ENCODE measurements at places on chromosomes 2 and 18.
A peak's percentile ranks its signal among the peaks of the same experiment; 100 is the strongest.

DNA sequence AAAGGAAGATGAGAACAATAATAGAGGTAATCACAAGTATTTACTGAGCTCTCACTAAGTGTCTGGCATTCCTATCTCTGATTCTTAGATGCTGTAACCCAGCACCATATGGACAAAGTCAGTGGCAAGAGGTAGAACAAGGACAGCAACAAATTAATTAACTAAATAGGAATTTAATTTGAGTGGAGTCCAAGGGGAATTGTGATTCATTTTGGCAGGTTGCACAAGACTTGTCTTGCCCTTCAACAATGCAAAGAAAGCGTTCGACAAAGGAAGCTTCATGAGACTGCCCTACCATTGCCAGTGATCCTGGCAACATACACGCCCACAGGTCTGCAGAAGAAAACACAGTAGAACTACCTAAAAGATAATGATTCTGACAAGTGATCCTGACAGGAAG, 221.6 kb downstream of the RBM43 start:
- DNase-seq = no peak

DNA sequence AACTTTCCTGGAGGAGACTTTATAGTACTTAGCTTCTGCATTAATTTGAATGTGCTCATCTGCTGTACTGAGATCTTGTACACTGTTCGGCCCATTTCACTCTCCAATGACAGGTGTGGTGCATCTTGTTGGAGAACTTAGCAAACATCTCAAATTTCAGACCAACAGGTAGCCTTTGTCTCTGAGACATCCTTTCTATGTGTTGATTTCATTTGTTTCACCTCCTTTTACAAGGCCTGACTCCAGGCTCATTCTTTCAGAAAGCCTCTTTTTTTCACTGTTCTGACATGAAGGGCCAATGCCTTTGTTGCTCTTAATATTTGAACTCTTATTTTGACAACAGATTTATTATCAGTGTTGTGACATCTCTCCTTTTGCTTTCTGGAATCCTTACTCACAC, 271.8 kb upstream of the FANCL start:
- no peak for DNase-seq

DNA sequence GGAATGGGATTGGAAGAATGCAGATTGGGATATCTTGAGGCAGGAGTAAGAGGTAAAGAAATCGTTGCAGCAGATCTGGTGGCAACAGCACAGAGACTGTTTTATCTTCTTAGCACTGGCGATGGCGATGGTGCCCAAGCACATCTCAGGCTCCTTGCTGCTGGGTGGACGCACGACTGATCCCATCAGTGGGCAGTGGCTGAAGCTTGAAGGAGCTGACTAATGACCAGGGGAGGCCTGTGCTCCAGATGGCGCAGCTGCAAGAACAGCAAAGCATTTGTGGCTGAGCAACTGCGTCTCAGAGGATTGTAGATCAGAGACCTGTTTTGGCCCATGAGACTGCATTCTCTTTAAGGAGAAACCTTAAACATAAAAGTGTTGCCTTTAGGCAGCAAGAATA, 54.6 kb downstream of the GALR1 start:
- no peak for DNase-seq

GRCh38 chr18:28007841-28008240, 169.1 kb downstream of the CDH2 start:
- no peak for DNase-seq

DNA sequence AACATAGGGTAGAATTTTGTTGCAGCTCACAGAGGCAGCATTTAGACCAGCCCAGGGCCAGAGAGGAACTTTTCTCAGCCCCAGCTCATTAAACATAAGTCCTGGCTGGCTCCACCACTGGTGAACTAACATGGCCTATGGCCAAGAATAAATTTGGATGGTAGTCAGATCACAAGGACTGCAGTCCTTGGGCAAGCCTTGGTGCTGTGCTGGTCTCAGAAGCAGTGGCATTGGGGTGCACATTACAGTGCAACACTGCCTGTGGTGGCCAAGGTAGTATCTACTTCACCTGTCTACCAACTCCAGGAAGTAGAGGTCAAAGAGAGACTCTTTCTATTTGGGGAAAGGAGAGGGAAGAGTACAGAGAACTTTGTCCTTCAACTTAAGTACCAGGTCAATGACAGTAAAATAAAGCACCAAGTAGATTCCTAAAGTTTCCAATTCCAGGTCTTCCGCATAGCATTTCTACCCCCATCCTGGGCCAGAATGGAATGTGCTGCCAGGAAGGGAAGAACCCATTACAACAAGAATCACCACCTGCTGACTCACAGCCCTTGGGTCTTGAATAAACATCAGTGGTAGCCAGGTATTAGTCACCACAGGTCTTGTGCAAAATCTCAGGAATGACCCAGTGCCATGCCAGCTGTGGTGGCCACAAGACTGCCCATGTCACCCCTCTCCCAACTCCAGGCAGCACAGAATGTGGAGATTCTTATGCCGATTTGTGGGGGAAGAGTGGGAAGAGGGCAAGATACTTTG, 155.4 kb upstream of the FSIP2 start:
- peak; percentile 83 for DNase-seq

DNA sequence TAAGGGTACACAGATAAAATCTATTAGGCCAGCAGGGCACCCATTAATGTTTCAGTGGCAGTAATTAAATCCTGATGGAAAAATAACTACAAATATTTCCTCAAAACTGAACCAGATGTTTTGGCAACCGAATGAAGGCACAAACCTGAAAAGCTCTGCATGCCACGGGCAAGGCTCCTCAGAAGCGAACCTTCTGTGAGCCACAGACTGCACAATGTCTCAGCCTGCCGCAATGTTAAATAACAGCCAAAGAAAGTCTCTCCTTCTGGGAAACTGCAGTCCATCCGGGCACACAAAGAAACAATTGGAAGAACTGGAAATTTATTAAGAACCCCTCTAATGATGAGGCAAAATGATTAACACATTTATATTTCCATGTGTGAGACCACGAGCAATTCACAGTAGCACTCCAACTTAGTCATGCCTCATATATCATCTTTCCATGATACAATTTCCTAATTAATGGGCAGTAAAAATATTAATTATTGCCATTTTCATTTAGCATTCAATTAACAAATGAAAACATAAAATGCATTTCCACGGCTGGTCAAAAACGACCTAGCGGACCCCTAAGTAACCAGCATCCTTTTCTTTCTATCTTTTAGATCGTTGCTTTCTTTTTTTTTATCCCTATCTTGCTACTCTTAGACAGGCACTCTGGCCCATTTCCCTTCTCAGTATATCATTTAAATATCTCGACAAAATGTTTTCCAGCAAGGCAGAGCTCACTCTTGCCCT, 237.5 kb downstream of the EPHA4 start:
- DNase-seq = no peak

DNA sequence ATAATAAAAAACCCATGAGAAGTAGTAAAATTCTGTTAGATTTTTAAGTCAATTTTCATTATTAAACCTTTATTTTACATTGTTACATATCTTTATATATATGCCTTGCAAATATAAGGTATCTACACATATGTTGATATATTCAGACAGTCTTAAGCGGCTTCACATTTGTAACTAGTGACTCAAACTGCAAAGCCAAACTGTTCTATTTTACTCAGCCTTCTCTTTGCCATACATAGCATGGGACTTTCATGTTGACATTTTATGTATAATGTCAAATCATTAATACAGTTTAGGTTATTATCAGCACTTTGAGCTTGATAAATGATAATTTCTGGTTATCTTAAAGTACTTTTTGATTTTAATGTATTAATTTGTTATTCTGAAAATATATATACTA, 125.0 kb upstream of the WDSUB1 start:
- no peak for DNase-seq

DNA sequence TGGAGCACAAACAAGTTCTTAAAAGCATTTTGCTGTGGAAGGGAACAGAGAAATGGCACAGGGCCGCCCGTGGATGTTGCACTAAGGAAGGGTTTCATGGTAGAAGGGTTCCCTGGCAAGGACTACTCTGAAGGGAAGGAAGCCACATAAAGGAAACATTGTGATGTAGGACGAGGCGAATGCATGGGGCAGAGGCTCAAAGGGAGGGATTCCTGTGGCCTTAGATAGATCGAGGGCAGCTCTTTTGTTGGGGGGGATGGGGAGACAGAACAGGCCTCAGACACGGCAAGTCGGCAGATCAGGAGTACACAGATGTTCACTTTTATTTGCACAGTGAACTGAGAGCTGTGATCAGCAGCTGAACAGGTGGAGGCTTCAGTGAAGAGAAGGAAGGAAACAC, 205.4 kb downstream of the SNTG2 start:
- no peak for DNase-seq

GRCh38 chr2:16102976-16103380, 162.6 kb downstream of the MYCN start:
- DNase-seq = no peak

- DNase-seq = no peak
Measured at GRCh38 chr18:76613053-76613754, 118.2 kb upstream of the ZNF516 start.

DNA sequence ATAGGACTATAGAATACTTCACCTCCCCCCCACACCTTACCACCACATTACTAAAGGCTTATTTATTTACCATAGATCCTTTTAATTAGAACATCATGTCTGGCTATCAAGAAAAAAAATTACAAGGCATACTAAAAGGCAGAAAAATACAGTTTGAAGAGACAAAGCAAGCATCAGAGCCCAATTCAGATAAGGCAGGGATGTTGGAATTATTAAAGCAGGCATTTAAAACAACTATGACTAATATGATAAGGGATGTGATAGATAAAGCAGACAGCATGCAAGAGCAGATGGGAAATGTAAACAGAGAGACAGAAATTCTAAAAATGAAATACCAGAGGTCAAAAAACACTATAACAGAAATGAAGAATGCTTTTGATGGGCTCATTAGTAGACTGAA, 55.4 kb upstream of the SMIM21 start:
- no peak for DNase-seq

- DNase-seq = no peak
Measured at GRCh38 chr2:100766806-100767205, 53.1 kb upstream of the NPAS2 start.

DNA sequence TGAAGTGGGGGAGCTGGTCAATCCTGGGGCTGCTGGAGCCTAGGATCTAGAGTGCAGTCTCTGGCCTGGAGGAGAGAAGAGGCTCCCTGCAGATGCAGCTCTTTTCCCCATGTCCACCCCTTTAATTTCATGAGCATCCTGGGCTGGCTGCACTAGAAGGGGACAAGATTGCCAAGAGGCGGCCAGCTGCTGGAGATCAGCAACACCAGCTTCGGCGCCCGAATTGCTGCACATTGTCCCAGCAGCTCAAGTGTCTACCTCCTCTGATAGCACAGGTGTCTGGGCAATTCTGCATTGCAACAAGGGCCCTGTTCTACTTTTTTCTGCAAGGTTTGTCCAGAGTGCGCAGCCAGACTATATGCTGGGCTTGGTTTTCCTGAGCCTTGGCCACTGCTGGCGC, 125.7 kb downstream of the AGAP1 start:
- DNase-seq = no peak

DNA sequence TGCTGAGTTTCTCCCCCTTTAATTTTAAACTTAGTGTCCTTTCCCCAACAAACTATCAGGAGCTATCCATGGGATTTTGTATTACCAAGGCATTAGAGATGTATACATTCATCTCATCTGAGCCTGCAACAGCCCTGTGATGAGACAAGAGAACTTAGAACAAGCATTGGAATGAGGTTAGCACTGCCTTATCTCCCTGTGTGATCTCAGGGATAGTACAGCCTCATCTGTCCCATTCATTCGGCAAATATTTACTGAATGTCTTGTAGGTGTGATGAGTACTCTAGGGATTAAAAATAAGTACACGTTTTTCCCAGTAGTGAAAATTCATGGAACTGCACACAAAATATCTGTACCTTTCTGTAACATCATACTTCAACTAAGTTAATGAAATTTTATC, 45.6 kb downstream of the PAIP2B start:
- DNase-seq = no peak

GRCh38 chr2:5977477-5977876, 285.3 kb downstream of the SOX11 start:
- no peak for DNase-seq

GRCh38 chr18:4908328-4908727, 288.7 kb downstream of the AKAIN1 start:
- no peak for DNase-seq

GRCh38 chr18:64273724-64274123, 124.8 kb upstream of the LINC00305 start:
- no peak for DNase-seq

GRCh38 chr2:54103454-54104314, 11.7 kb upstream of the ACYP2 start:
- DNase-seq = peak; percentile 80

- DNase-seq = peak; percentile 44
Measured at GRCh38 chr2:62654423-62654791, 51.1 kb upstream of the EHBP1 start.

GRCh38 chr18:55998071-55998522, 410.1 kb upstream of the TCF4 start:
- DNase-seq = no peak

DNA sequence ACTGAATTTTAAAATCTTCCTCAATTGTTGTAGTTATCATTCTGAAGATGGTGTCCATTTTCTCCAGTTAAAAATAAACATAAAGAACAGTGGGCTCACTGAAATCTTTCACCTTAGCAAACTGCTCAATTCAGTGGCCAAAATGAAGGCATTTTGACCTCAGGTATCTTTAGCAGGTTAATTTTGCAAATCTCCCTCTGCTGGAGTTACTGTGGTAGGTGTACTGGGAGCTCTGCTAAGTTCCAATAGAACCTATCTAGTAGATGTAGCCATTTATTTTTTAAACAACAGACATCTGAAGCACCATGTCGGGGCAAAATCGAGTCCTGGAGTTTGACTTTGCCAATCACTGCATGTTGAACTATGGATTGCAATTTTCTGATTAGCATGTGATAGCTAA, 177.1 kb downstream of the IRS1 start:
- DNase-seq = no peak

DNA sequence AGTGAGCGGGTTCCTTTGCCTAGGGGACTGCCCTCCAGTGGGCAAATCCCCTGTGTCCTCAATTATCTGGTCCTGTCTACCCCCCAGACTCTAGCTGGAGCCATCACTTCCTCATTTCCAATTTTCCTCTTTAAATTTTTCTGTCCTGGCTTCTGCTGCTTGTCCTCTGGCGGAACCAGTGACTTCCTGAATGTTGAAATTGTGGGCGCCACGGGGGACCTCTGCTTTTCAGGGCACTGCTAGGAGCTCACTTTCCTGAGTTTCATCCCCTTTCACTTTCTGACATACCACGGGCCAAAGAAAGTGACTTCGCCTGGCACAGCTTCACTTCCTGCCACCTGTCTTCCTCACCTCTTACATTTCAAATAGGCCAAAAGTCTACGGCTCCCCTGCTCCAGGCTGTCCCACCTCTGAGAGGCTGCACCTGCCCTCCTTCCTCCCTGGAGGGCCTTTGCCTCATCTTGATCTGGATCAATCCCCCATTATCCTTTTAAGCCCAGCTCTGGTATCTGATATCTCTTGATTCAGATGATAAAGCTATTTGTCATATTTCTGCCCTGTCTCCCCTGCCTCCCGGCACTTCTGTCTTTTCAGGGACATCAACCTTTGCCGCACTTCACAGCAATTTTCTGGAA, 1.4 kb upstream of the MARCO start:
- no peak for DNase-seq

- no peak for DNase-seq
Measured at GRCh38 chr2:52074130-52074719, 1042.3 kb upstream of the NRXN1 start.
